Astrocyte (in vitro differentiated cells and primary cell): ENCODE measurements at places on chromosomes 3 and 15. TPM values are rescaled to one million over a fixed set of nuclear protein-coding genes. Genes with fewer than 3 reads are reported as not detected.

GRCh38 chr3:126485956-126486355 lies 10.3 kb upstream of the ZXDC start:
- peaks cover 5% of the 10 kb centered on the region for H3K4me1 ChIP-seq
- H3K27me3 ChIP-seq, result peaks cover 2% of the 10 kb centered on the region
- H3K27ac ChIP-seq, result no peak overlapping the region
- no peak overlapping the region for H3K4me3 ChIP-seq
- H3K36me3 ChIP-seq, result no peaks in the 10 kb centered on the region

- no peak for DNase-seq
- no peak overlapping the region for H3K4me3 ChIP-seq
- no peaks in the 10 kb centered on the region for H3K36me3 ChIP-seq
- no peaks in the 10 kb centered on the region for H3K4me1 ChIP-seq
- peaks cover 33% of the 10 kb centered on the region for H3K27me3 ChIP-seq
These were observed 98.9 kb upstream of the SLC6A6 start for GRCh38 chr3:14303336-14304100.

GRCh38 chr3:132232231-132232792 lies 84.9 kb upstream of the ACP3 start:
- no peak overlapping the region for H3K4me3 ChIP-seq
- peak overlapping the region; percentile 35 for H3K27ac ChIP-seq
- H3K27me3 ChIP-seq, result no peaks in the 10 kb centered on the region
- peak; percentile 2 for DNase-seq

DNA sequence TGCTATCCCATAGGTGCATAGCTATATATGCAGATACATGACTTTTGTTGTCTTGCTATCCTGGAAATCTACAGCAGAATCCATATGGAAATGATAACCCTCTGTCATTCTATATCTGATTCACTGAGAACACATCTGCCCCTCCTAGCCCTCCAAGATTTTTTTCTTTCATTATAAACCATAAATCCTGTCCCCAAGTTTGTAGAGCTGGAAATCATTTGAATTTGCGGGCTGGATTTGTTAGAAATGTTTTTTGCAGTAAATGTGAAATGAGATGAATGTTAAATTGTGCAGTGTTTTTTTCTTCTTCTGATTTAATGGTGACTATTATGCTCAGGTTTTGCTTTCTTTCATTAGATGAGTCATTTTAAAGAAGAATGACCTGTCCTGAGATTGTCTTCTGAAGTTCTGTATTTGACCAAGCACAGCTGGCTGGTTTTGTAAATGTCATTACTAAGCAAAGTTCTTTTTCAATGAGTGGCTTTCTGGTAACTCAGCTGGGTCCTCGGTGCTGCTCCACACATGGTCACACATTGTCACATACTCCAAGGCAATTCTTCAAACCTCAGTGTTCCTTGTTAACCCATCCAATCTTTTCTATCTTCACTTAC lies 25.3 kb upstream of the ABHD17C start:
- H3K4me3 ChIP-seq, result no peak overlapping the region
- peaks cover 3% of the 10 kb centered on the region for H3K27me3 ChIP-seq
- no peak overlapping the region for H3K27ac ChIP-seq
- no peaks in the 10 kb centered on the region for H3K36me3 ChIP-seq
- no peaks in the 10 kb centered on the region for H3K4me1 ChIP-seq
- DNase-seq, result peak; percentile 48

DNA sequence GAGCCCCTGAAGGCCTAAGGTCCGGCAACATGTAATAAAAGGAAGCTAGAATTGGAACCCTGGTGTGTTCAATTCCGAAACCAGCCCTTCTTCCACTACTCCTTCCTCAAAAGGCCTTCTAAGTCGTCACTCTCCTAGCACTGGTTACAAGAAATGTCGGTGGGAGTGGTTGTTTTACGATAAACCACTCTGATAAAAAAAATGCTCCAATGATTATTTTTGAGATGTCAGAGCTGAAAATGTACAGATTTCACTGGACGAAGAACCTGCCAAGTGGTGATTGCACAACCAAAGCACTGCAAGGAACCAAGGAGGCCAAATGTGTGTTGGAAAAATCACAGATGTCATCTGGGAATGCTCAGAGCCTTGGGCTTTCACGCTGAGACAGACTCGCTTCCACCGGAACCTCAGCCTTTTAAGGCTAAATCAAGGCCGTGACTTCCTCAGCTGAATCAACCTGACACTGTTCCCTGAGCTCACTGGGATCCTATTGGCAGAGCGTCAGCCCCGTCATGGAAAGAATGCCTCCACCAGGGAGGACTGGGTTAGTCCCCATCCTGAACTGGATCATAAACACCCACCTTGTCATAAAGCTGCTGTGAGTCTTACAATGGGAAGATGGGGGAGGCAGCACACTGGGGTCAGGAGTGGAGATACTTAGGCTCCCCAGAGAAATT lies 108.1 kb upstream of the THBS1 start:
- H3K27me3 ChIP-seq, result no peaks in the 10 kb centered on the region
- H3K4me1 ChIP-seq, result no peaks in the 10 kb centered on the region
- peak; percentile 10 for DNase-seq
- H3K27ac ChIP-seq, result no peak overlapping the region

DNA sequence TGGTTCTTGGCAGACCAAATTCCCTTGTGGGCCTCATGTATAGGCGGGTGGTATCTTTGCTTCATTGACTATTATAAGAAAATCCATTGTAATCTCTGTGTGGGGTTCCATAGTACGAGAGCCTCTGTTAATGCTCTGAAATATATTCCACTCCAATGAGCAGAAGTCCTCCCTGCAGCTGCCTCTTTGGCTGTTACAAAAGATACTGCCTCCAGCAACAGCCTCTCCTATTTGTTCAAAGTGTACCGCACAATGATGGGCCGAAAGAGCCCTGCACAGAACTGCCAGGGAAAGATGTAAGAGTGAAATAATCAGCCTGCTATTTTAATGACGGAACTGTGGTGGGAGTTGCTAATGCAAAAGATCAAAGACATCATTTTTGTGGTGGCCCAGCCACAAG lies 48.9 kb downstream of the GRK7 start:
- H3K27me3 ChIP-seq, result peaks cover 2% of the 10 kb centered on the region
- no peaks in the 10 kb centered on the region for H3K4me1 ChIP-seq
- no peak overlapping the region for H3K4me3 ChIP-seq
- no peak overlapping the region for H3K27ac ChIP-seq
- DNase-seq, result peak; percentile 75

DNA sequence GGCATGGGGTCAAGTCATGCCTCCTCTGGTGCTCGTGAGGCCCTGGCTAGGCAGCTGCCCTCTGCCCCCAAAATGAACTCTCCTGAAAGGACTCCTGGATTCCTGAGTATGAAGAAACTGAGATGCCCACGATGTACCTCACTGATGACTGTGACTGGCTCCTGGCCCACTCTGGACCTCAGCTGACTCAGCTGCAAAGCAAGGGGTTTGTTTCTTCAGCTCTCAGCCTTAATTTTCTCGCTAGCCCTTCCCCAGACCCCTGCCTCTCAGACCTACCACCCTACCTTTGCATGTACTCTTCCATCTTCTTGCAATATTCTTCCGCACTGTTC lies 5.2 kb upstream of the GNAI2 start:
- H3K27ac ChIP-seq, result no peak overlapping the region
- DNase-seq, result no peak
- no peak overlapping the region for H3K4me3 ChIP-seq
- peaks cover 8% of the 10 kb centered on the region for H3K4me1 ChIP-seq

DNA sequence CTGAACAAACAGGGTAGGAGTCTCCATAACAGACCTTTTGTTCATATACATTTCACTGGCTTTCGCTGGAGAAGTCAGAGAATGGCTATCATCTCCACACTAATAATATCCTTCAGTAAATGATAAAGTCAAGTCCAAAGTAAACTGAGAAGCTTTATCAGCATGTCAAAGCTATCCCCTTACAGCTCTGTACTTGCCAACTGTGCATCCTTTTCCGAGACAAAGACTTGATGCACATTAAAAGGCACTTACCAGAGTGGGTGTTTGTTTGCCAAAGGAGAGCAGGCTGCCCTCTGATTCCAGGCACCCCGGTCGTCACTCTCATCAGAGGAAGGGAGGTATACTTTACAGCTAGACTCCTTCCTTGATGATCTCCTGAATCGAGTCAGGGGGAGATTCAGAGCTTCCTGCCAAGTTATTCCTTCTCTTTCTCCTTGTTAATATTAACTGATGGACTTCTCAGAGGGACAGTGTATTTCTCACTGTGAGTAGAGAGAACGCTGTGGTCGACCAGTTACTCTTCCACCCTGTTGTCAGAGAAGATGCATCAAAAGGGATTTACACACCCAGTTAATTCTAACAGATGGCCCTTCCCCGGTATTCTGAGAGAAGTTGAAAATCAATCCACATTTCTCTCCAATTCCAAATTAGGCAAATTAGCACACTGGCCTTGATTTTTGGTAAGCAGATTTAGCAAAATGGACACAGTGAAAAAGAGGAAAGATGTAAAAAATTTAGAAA lies 504.7 kb upstream of the NR2F2 start:
- no peak overlapping the region for H3K27ac ChIP-seq
- H3K4me3 ChIP-seq, result no peak overlapping the region
- H3K4me1 ChIP-seq, result no peaks in the 10 kb centered on the region
- no peaks in the 10 kb centered on the region for H3K36me3 ChIP-seq
- H3K27me3 ChIP-seq, result no peaks in the 10 kb centered on the region

GRCh38 chr3:142120707-142121106 lies 28.6 kb downstream of the TFDP2 start:
- H3K4me1 ChIP-seq, result peaks cover 4% of the 10 kb centered on the region
- H3K27me3 ChIP-seq, result no peaks in the 10 kb centered on the region
- H3K4me3 ChIP-seq, result no peak overlapping the region
- DNase-seq, result no peak
- H3K36me3 ChIP-seq, result no peaks in the 10 kb centered on the region

DNA sequence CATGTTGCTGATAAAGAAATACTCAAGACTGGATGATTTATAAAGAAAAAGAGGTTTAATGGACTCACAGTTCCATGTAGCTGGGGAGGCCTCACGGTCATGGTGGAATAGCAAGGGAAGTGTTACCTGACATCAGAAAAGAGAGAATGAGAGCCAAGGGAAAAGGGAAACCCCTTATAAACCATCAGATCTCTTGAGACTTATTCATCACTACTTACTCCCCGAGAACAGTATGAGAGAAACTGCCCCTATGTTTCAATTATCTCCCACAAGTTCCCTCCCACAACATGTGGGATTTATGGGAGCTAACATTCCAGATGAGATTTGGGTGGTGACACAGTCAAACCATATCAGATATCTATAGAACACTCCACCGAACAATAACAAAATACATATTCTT lies 904.6 kb downstream of the PDCD6IP start:
- H3K4me1 ChIP-seq, result no peaks in the 10 kb centered on the region
- no peak for DNase-seq
- no peaks in the 10 kb centered on the region for H3K36me3 ChIP-seq

DNA sequence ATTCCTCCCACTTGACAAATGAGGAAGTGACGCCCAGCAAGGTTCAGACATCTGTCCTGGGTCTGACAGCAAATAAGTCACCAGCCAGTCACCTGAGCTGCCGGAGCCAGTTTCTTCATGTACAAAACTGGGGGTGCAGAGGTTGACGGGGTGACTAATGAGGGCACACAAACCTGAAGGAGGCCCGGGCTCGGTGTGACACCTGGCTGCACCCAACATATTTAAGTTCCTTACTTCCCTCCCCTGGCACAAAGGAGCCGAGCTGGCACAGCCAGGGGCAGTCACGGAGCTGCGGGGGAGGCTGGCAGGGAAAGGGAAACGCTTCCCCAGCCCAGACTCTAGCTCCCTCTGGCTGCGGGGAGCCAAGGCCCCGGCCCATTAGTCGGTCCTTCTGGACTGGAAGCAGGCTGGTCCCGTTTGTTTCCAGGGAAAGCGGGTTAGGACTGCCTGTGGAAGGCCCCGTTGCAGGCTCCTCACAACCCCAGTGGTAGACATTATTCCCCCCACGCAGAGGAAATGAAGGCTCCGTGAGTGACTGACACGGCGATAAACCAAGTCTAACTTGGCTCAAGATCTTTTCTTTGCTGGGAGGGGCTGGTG lies 2.3 kb downstream of the FBXL22 start:
- DNase-seq, result no peak
- no peak overlapping the region for H3K27ac ChIP-seq
- H3K4me3 ChIP-seq, result peak overlapping the region; percentile 73

DNA sequence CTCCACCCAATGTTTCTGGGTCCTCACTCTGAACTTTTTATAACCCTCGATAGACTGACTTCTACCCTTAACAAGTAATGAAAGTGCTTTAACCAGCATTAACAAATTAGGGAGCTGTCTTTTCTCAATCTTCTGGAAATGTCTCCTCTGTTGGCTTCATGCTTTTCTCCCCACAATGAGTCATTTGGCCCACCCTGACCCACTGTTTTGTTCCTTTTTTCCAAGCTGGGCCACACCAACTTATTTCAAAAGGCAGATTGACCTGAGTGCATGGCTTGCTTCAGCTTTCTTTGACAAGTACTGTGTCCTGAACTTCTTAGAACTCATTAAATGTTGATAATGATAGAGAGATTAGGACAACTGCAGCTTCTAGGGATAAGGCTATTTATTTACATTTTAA lies 199.6 kb upstream of the SEMA6D start:
- no peak overlapping the region for H3K27ac ChIP-seq
- no peaks in the 10 kb centered on the region for H3K27me3 ChIP-seq
- peaks cover 19% of the 10 kb centered on the region for H3K4me1 ChIP-seq
- H3K36me3 ChIP-seq, result no peaks in the 10 kb centered on the region
- peak; percentile 26 for DNase-seq

DNA sequence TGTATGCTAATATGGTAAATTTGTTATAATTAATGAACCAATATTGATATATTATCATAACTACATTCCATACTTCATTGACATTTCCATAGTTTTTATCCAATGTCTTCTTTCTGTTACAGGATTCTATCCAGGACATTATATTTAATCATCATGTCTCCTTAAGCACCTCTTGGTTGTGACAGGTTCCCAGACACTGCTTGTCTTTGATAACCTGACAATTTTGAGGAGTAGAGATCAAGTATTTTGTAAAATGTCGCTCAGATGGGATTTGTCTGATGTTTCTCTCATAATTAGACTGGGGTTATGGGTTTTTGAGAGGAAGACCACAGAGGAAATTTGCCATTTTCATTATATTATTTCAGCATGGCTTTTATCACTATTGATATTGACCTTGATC lies 317.4 kb downstream of the PLOD2 start:
- no peak for DNase-seq
- no peak overlapping the region for H3K27ac ChIP-seq
- H3K36me3 ChIP-seq, result no peaks in the 10 kb centered on the region
- H3K4me1 ChIP-seq, result no peaks in the 10 kb centered on the region
- H3K4me3 ChIP-seq, result no peak overlapping the region

DNA sequence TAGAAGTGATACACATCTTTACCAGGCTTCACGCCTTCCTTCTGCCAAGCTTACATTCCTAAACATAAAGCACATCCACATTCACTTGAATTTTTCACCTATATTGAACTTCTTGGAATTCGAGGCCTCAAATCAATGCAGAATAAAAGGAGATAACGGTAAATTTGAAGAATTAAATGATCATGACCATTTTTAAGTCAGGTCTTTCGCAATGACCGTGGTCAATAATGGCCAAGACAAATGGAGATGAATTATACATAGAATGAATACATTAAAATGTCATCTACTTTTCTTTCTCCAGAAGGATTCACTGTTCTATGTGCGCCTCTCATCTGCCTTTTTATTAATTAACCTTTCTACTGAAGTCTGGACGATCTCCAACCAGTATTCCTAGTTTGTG lies 5.3 kb upstream of the GOLGA8A start:
- H3K4me3 ChIP-seq, result no peak overlapping the region
- H3K27me3 ChIP-seq, result peaks cover 12% of the 10 kb centered on the region
- no peaks in the 10 kb centered on the region for H3K4me1 ChIP-seq
- DNase-seq, result no peak
- H3K36me3 ChIP-seq, result no peaks in the 10 kb centered on the region

Gene ENTPD3
- total RNA-seq, result 0.53 and 0.75 TPM in 2 replicates

Gene ZBBX
- 0.58 and 1.3 TPM in 2 replicates for total RNA-seq

Gene GOLGA8R
- 1.6 and 2.8 TPM in 2 replicates for total RNA-seq

Gene CGGBP1
- 59.5 and 59.8 TPM in 2 replicates for total RNA-seq

Gene BRPF1
- total RNA-seq, result 19.5 TPM in 2 replicates

Gene SH3GL3
- total RNA-seq, result 2.5 and 2.7 TPM in 2 replicates

Gene ARPP21
- total RNA-seq, result 0.45 and 0.84 TPM in 2 replicates
